ENCODE measurements at places on chromosomes 2 and 18. TPM values are rescaled to one million over a fixed set of nuclear protein-coding genes. Genes with fewer than 3 reads are reported as not detected.

Gene CLEC4F
- polyA plus RNA-seq: not detected

Gene FBLN7
- 40.2 TPM for polyA plus RNA-seq

Gene RAD51AP2
- polyA plus RNA-seq: not detected

Gene NR4A2
- polyA plus RNA-seq: 14.4 TPM

Gene TUBA3E
- polyA plus RNA-seq: not detected

Gene OTOF
- 0.51 TPM for polyA plus RNA-seq

Gene UGT1A4
- not detected for polyA plus RNA-seq

Gene ALKAL2
- not detected for polyA plus RNA-seq

Gene SLC4A5
- 0.93 TPM for polyA plus RNA-seq

Gene TUBA4B
- polyA plus RNA-seq: not detected

Gene SLC8A1
- polyA plus RNA-seq: 0.22 TPM

Gene CRYGC
- polyA plus RNA-seq: not detected

Gene SLC11A1
- 0.47 TPM for polyA plus RNA-seq

Gene FKBP7
- polyA plus RNA-seq: 3.1 TPM

Gene NAT8
- not detected for polyA plus RNA-seq

Gene CAPN13
- polyA plus RNA-seq: not detected

Gene ECEL1
- polyA plus RNA-seq: not detected

Gene MAP3K19
- not detected for polyA plus RNA-seq

Gene CTAGE1
- polyA plus RNA-seq: not detected

Gene POTEI
- not detected for polyA plus RNA-seq

Gene DSG1
- not detected for polyA plus RNA-seq

Gene SGPP2
- polyA plus RNA-seq: 2.9 TPM

Gene LRRTM1
- polyA plus RNA-seq: not detected

Gene PDE11A
- polyA plus RNA-seq: not detected

Gene NCKAP1
- polyA plus RNA-seq: 1.4 TPM

Gene PJVK
- 0.34 TPM for polyA plus RNA-seq

Gene ADRA2B
- not detected for polyA plus RNA-seq

Gene PROC
- not detected for polyA plus RNA-seq

Gene GKN1
- not detected for polyA plus RNA-seq

Gene EEF1B2
- 701 TPM for polyA plus RNA-seq

Gene ASNSD1
- polyA plus RNA-seq: 56.8 TPM

Gene CHRNG
- not detected for polyA plus RNA-seq

Gene TPRKB
- polyA plus RNA-seq: 74.9 TPM

Gene SERPINB3
- polyA plus RNA-seq: not detected

Gene COBLL1
- 0.49 TPM for polyA plus RNA-seq

Gene PRSS56
- not detected for polyA plus RNA-seq

Gene SLC25A12
- polyA plus RNA-seq: 14.0 TPM

Gene SYT4
- polyA plus RNA-seq: 0.20 TPM

Gene ARL6IP6
- polyA plus RNA-seq: 38.2 TPM

Gene SCLY
- 11.4 TPM for polyA plus RNA-seq

Gene HOXD11
- polyA plus RNA-seq: not detected

Gene TRIM43B
- not detected for polyA plus RNA-seq

Gene XIRP2
- polyA plus RNA-seq: not detected

Gene CELF4
- polyA plus RNA-seq: not detected

Gene PKDCC
- not detected for polyA plus RNA-seq

Gene RHOB
- polyA plus RNA-seq: 0.70 TPM

Gene SLC66A2
- 11.7 TPM for polyA plus RNA-seq

Gene NCKAP5
- not detected for polyA plus RNA-seq

Gene OR6B2
- polyA plus RNA-seq: not detected

Gene SRD5A2
- not detected for polyA plus RNA-seq

Gene VWC2L
- polyA plus RNA-seq: not detected

Gene LINC00305
- not detected for polyA plus RNA-seq

Gene NDUFV2
- 269 TPM for polyA plus RNA-seq

Gene TRIB2
- polyA plus RNA-seq: 117 TPM

Gene LYPD6B
- not detected for polyA plus RNA-seq

Gene RASGRP3
- polyA plus RNA-seq: 2.8 TPM

Gene TUBB8B
- not detected for polyA plus RNA-seq

Gene DES
- not detected for polyA plus RNA-seq

Gene EGR4
- not detected for polyA plus RNA-seq
